ENCODE measurements at places on chromosomes 4 and X.
A peak's percentile ranks its signal among the peaks of the same experiment; 100 is the strongest.

DNA sequence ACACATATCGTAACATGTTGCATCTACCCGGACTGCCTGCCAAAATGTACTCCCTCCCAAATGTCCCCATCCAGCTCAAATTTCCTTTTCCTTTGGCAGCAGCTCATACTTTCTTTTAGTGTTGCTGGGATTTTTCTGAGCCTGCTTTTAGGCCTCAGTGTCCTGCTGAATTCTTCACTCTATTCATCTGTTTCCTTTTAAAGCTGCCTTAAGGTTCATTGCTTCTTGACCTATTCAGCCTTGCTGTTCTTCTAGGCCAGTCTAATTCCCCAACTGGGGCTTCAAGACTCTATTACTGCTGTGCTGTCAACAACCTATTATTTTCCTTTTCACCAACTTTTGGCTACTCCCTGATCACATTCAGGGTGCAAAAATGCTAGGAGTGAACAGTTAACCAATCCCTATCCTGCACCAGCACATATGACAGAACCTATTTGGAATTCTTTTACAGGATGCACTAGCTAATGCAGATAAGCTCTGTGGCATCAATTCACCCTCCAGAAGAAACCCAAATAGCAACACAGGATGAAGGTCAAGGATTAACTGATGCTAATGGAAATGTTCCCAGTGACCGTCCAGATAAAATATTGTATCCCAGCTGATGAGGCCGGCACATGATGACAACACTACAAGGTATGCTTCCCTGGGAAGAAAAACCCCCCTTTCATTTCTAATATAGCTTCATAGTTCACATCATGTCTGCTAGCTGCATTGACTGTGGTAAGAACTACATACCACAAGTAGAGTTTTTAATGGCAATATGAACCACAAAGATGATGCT is 114.7 kb upstream of the TTC29 start:
- no peak for DNase-seq

DNA sequence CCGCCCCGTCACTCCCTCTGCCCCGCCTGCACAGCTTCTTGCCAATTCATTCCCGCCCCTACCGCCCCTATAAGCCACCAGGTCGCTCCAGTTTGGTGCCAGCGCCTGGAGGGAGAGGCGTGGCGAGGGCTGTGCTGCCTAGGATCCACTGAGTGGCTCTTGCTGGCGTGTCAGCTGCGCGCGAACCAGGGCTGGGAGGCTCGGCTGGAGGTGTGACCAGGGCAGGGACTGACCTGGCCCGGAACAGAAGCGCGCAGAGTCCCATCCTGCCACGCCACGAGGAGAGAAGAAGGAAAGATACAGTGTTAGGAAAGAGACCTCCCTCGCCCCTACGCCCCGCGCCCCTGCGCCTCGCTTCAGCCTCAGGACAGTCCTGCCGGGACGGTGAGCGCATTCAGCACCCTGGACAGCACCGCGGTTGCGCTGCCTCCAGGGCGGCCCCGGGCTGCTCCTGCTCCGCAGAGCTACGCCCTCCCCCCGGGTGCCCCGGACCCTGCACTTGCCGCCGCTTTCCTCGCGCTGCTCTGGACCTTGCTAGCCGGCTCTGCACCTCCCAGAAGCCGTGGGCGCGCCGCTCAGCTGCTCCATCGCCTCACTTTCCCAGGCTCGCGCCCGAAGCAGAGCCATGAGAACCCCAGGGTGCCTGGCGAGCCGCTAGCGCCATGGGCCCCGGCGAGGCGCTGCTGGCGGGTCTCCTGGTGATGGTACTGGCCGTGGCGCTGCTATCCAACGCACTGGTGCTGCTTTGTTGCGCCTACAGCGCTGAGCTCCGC is at the start of gene GPR78:
Gene GPR78 (plus strand): TSS at position 72 of the 773 bp plus-strand sequence. CDS start 591 bp downstream, at position 663.
- DNase-seq, result peak; percentile 8

- DNase-seq, result no peak
Measured at GRCh38 chr4:1403591-1404572, 2.4 kb downstream of the NKX1-1 start.

GRCh38 chr4:111013846-111014245 is 391.0 kb upstream of the PITX2 start:
- no peak for DNase-seq

GRCh38 chr4:38060829-38061431 is 100.7 kb downstream of the PTTG2 start:
- no peak for DNase-seq

DNA sequence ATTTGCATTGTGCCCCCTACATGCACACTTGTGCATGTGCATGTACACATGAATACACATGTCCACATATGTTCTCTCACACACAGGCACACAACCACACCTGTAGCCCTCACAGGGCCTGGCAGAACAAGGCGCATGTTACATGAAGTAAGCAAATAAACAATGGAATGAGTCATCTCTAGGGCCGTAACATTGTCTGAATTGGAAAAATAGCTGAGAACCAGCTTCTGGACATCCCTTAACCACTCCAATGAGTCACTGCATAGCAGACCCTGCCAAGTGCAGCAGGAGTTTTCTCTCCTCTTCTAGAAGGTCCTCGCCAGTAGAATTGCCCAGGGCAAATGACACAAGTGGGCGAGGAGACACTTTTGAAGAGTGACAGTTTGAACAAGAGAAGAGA is 66.1 kb downstream of the MAGEA10 start:
- no peak for DNase-seq

DNA sequence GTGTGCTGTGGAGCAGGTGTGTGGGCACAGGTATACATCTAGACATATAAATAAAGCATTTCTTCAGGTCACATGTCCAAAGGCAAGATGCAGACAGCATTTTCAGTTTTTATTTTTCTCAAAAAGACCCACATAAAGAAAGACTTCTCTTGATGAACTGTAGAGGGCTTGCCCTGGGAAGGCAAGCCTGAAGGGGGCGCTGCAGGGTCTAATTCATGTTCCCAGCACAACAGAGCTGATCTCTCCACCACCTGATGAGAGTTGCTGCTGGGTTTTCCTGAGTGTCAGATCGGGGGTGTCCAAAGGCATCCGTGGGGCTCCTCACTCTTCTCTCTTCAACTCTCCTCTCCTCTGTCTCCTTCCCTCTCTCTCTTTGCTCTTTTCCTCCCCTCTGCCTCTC is 26.6 kb downstream of the ADRA2C start:
- no peak for DNase-seq

- no peak for DNase-seq
Measured at GRCh38 chrX:38357747-38358673, 5.6 kb downstream of the OTC start.

DNA sequence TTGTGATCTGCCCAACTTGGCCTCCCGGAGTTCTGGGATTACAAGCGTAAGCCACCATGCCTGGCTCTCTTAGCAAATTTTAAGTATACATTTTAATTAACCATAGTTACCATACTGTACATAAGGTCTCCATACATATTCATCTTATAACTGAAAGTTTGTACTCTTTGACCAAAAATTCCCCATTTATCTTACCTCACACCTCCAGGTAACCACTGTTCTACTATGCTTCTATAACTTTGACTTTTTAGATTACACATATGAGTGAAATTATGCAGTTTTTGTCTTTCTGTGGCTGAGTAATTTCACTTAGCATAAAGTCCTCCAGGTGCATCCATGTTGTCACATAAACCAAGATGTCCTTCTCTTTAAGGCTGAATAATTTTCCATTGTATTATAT is 17.4 kb downstream of the C4orf51 start:
- no peak for DNase-seq
